Naive B cell (primary cell): ENCODE measurements at places on chromosomes 11 and 22. TPM values are rescaled to one million over a fixed set of nuclear protein-coding genes. Genes with fewer than 3 reads are reported as not detected.

DNA sequence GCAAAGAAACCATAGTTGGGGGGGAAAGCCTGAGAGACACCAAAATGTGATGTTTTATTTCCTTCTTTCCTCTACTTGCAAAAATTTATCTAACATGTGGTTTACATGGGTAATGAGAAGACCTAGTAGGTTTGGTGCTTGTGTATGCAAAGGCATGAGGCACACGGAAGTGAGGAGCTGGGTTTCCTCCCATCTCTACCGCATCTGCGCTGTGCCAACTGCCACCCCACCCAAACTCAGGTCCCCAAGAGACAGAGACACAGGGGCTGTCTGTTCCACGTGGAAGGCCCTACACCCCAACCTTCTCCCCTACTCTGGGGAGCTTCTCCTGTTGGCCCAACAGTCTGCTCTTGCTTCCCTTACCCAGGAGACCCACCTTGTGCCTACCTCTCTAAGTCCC lies 4.8 kb downstream of the RTL6 start:
- DNase-seq = no peak

GRCh38 chr11:57133366-57134038 lies 48.3 kb upstream of the LRRC55 start:
- no peak for DNase-seq

GRCh38 chr11:65960824-65961266 lies 689 bp upstream of the SART1 start:
- DNase-seq = no peak

Gene LIF
- polyA plus RNA-seq = not detected

Gene CHRNA10
- polyA plus RNA-seq = not detected

Gene OR6T1
- polyA plus RNA-seq = not detected
